ENCODE measurements at places on chromosomes 2 and 18.

- DNase-seq, result peak; percentile 24
Measured at GRCh38 chr2:230330725-230331124, 3.7 kb downstream of the SP140L start.

DNA sequence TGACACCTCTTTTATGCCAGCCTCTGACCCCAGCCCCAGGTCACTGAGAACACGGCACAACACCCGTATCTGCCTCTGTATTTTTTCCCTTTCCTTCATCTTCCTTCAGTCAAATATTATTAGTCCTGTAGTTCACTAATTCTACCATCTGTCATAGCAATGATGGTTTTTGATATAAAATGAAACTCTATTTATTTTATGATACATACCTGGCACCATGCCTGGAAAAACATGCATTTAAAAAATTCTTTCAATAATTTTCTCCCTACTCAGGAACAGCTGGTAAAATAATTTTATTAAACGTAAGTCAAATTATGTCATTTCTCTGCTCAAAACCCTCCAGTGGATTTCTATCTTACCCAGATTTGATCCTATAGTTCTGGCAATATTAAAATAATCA is 224.7 kb downstream of the CDH7 start:
- no peak for DNase-seq

DNA sequence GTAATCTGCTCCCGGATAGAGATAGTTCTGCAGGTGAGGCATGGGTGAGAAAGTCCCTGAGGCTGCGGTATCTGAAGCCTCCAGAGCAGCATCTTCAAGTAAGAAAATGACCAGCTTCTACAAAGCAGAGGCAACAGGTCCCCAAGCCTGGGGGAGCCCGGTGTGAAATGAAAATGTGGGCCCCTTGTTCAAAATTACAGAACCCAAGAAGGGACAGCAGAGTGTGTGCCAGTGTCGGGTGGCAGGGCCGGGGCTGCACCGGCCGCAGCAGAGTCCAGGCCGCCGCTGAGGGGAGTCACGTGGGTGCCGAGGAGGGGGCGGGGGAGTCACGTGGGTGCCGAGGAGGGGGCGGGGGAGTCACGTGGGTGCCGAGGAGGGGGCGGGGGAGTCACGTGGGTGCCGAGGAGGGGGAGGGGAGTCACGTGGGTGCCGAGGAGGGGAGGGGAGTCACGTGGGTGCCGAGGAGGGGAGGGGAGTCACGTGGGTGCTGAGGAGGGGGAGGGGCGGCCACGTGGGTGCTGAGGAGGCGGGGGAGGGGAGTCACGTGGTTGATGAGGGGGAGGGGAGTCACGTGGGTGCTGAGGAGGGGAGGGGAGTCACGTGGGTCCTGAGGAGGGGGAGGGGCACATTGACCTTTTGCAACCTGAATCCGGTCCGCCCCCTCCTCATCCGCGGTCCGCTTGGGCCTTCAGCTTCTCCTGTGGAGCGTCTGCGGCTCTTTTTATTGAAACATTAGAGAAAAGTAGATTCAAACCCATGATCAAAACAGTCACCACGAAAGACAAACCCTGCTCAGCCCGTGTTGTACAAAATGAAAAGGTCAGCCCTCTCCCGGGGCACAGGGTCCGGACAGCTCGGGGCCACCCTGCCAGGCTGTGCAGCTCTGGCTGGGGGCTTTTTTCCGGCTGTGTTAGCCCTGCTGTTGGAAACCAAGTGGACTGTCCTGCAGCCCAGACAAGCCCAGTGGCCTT is 10.4 kb downstream of the COLEC11 start:
- peak; percentile 64 for DNase-seq

GRCh38 chr2:104572834-104573233 is 281.1 kb upstream of the POU3F3 start:
- no peak for DNase-seq

- no peak for DNase-seq
Measured at GRCh38 chr2:122595065-122595464, 839.6 kb downstream of the TSN start.

DNA sequence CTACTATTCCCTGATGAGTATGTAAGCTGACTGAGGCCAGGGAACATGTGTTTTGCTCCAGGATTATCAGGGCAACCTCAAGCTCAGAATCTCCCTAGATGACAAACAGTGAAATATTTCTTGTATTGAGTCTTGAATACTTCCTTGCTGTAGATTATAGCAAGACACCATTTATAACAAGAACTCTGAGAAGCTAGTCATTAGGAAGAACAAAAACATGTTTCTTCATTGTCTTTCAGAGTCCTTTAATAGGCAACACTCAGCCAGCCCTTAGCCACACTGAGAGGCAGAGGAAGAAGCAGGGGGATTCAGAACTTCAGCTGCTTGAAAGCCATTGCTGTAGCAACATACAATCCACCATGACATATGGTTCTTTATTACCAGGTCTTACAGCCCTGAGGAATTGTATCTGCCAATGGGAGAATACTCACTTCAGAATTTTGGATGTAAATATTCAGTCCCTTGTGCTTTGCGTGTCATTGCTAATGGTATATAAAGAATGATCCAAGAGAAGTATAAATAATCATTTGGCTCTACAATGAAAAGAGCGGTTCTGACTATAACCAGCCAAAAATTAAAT is 117.5 kb upstream of the NCKAP5 start:
- DNase-seq, result no peak

DNA sequence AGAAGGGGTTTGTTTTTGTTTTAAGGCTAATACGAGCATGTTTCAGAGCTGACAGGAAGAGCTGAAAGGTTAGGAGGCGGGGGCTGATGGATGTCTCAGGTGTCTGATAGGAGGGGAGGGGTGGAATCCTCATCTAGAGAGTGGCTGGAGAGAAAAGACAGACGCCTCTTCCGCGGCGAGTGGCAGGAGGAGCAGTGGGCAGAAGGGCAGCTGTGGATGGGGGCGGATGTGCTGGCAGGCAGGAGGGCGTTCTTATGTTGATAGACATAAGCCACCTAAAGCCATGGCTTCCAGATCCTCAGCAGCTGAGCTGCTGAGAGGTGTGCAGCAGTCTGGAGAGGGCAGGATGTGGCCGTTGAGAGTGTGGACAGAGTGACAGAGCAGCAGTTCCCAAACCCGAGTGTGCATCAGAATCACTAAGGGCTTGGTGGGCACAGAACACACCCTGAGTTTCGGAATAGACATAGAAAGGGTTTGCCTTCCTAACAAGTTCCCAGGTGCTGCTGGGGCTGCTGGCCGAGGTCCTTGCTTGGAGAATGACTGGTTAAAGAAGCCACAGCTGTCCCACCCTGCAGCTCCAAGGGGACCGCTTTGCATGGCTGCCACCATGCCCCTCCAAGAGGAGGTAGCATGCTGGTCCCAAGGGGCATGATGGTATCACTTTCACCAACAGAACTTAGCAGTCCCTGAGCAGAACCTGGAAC is 3.0 kb upstream of the ITM2C start:
- no peak for DNase-seq

DNA sequence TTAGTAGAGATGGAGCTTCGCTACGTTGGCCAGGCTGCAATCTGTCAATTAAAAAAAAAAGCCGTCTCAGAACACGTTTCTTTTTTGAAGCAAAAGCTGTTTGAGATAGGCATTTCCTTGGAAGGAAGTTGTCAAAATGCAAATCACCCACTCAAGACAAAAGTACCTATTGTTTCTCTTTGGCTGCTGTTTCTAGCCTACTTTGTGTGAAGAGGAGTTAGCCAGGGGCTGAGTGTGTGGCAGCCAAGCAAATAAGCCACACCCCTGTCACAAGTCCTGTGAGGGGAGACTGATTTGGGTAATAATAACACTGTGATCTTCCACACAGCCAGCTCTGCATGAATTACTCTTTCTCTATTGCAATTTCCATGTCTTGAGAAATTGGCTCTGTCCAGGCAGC is 47.4 kb upstream of the CDCA7 start:
- DNase-seq, result no peak

GRCh38 chr18:23324056-23324811 is 128.9 kb upstream of the RIOK3 start:
- DNase-seq, result no peak

GRCh38 chr2:180733330-180733729 is 247.1 kb upstream of the UBE2E3 start:
- DNase-seq, result no peak

- DNase-seq, result no peak
Measured at GRCh38 chr2:201440182-201440581, 11.1 kb downstream of the TRAK2 start.

- no peak for DNase-seq
Measured at GRCh38 chr2:108820482-108820881, 33.9 kb downstream of the CCDC138 start.

DNA sequence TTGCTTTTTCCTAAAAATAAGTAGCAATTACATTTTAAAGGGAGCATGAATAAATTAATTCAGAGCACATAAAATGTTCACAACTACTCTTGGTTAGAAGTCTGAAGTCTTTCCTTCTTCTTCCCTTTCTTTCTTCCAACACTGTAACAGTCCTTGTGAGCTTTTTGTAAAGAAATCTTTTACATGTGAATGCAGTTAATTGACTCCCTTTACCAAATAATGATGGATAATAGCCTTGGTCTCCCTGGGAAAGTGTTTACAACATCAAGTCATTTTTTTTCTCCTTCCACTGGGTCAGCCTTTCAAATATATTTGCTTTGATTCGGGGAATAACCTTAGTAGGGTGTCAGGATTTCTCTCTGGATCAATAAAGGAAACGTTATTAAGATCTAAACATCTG is 39.1 kb downstream of the CALCRL start:
- DNase-seq, result no peak

Data from fibroblast of mammary gland (primary cell).